ENCODE measurements at places on chromosomes 7 and 10. TPM values are rescaled to one million over a fixed set of nuclear protein-coding genes. Genes with fewer than 3 reads are reported as not detected.

The HOXA2 gene
- total RNA-seq, result 1.2 TPM

The ITIH2 gene
- not detected for total RNA-seq

The SPDYE16 gene
- not detected for total RNA-seq

The C10orf62 gene
- total RNA-seq, result not detected

The CYP2E1 gene
- total RNA-seq, result 0.86 TPM

The BET1 gene
- 23.6 TPM for total RNA-seq

The MSMB gene
- total RNA-seq, result not detected

The FAM25G gene
- total RNA-seq, result not detected

The CCL26 gene
- 1.8 TPM for total RNA-seq

The PRPF18 gene
- 22.4 TPM for total RNA-seq

The TMEM229A gene
- total RNA-seq, result 0.07 TPM

The ZNF736 gene
- 7.4 TPM for total RNA-seq

The PROSER2 gene
- total RNA-seq, result 1.9 TPM

The EBLN1 gene
- total RNA-seq, result not detected

The CRPPA gene
- 1.4 TPM for total RNA-seq

The FAM131B gene
- total RNA-seq, result 3.2 TPM

The CDHR3 gene
- 3.1 TPM for total RNA-seq

The OPALIN gene
- total RNA-seq, result not detected

The EBF3 gene
- 1.6 TPM for total RNA-seq

The MBL2 gene
- total RNA-seq, result not detected

The TMEM270 gene
- not detected for total RNA-seq

Measured in smooth muscle cell of the pulmonary artery (primary cell).